ENCODE measurements at places on chromosomes 1 and 21. TPM values are rescaled to one million over a fixed set of nuclear protein-coding genes. Genes with fewer than 3 reads are reported as not detected.
A peak's percentile ranks its signal among the peaks of the same experiment; 100 is the strongest.

The CNN3 gene
- total RNA-seq: 136 TPM

GRCh38 chr1:152697701-152698600 lies at the start of gene LCE2A:
Gene LCE2A, plus strand, starts transcription at chr1:152698345. Its CDS starts 557 bp downstream, at chr1:152698902.
- ATAC-seq: no peak

DNA sequence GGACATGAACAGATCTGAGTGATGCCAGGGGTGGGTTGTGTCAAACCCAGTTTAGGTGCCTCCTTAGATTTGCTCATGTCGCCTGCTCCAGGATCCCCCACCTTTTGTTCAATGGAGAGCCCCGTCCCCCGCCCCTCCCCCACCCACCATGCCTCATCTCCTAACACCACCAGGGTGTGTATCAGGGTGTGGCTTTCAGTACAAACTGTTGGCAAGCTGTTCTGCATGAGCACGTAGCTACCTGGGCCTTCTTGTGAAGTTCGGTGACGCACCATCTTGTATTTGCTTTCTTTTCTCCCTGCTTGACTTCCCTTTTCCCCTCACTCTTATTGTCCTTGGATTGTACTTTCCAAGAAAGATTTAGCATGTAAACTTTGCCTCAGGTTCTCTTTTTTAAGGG lies 94.8 kb downstream of the EBNA1BP2 start:
- peak; percentile 93 for ATAC-seq

- ATAC-seq: no peak
These were observed 26.8 kb upstream of the EPHA8 start for GRCh38 chr1:22536506-22536905.

- no peak for ATAC-seq
These were observed 199.9 kb upstream of the FMN2 start for GRCh38 chr1:239891621-239892358.

Data from esophagus mucosa (tissue), 1 donor.